ENCODE measurements at places on chromosomes 2 and 18.

DNA sequence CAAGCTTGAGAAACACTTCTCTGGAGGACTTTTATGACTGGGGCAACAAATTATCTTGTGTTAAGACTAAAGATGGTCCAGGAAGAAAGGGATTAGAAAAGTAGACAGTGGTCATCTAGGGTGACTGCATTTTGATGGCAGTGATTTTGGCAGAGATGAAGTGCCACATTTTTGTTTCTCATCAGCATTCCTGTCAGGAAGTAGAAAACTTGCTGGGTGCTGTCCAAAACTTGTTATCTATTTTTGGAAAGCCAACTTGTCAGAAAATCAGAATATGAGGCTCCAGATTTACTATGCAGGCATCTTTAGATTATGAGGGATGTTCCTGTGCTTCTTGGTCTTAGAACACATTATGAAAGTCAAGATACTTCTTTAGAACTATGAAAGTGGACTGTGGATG, 29.0 kb upstream of the CALCRL start:
- no peak for DNase-seq

DNA sequence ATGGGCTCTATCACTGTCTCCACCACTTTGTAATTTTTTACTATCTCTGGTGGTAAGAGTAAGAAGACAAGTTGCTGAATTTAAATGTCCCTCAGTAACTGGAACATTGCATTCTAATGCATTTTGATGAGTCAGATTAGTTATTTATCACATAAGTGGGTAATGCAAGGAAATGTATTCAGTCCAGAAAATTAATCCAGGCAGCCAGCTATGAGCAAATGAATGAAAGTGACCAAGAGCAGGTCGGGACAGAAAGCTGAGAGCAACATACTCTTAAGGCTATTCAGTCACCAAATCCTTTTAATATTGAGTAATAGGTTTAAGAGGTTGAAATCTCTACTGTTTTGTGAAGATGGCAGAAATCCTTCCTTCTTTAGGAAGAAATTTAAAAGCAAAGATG, 265.5 kb upstream of the PARD3B start:
- no peak for DNase-seq

DNA sequence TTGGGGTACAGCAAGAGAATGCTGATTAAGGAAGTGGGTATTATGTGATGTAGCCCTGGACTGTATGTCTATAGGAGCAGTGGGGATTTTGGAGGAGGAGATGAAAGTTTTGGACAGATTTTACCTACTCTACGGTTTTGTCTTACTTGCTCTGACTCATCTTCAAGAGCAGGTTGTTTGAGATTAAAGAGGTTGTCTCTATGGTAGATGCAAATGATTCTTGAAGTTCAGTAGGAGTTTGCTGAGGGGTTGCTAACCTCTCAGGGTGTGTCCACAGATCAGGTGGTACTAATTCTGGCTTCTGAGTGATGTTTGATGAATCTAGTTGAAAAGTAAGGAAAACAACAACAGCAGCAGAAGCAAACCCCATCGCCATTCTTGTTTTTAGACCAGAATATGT, 9.7 kb upstream of the SERPINB12 start:
- DNase-seq: no peak

DNA sequence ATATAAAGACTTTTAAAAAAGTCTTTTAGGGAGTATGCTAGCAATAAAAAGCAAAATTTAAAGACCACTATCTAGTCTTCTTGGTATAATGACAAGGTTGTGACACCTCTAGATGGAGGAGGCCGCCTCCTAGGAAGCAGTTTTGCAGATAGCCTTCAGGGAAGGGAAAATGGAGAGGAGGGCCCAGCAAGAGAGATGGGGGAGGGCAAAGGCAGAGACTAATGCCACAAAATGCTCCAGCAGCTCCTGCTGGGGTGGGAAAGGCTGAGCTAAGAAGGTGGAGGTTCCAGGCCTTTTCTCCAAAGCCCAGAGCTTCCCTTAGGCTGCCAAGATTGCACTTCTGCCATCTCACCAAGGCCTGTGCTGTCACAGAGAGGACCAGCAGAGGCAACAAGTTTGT, 153.9 kb upstream of the THSD7B start:
- no peak for DNase-seq

- DNase-seq: no peak
These were observed 77.5 kb downstream of the POLR1A start for GRCh38 chr2:86027922-86028765.

GRCh38 chr2:239307221-239307569, 93.6 kb downstream of the HDAC4 start:
- no peak for DNase-seq

DNA sequence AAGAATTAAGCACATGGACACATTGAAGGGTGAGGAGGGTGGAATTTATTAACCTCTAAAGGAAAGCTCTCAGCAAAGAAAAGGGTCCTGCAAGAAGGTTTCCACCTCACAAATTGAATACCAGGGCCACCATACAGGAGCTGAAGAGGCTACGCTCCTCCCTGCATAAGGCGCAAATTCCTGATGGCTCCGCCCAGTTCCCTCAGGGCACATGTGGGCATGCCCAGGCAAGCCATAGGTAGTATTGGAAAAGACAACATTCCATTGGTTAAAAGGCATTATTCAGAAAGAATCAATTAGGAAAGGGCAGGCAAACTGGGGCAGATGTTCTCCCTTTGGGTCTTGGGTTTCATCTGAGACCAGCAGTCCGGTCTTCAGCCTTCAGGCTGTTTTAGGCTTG, 161.2 kb downstream of the PTPRM start:
- no peak for DNase-seq

GRCh38 chr2:162073888-162074631, at the start of gene DPP4:
DPP4 (minus strand) TSS chr2:162074215; CDS start chr2:162073981, 234 bp downstream.
- DNase-seq: peak; percentile 75

DNA sequence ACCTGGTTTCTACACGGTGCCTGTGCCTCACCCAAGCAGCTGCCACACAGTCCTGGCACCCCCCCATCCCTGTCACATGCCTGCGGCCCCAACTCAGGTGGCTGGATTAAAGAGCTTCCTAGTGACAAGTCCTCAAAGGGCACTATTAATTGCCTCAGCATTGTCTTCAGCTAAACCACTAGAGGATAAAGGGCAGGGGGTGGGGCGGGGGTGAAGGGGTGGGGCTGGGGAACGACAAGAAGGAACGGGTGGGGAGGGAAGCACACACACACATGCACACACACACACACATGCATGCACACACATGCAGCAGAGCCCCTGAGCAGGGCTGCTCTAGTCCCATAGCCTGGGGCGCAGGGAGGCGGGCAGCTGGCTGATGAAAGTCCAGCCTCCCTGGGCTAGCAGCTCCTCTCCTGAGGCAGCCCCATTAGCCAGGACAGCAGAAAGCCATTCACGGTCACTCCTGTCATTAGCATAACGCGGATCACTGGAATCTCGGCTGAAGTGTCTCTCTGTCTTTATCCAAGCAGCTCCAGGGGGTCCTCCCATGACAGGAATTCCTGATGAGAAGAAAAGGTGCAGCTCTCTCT, 7.4 kb upstream of the TEX261 start:
- DNase-seq: no peak

- no peak for DNase-seq
These were observed 1.9 kb downstream of the DUSP2 start for GRCh38 chr2:96143231-96143847.

DNA sequence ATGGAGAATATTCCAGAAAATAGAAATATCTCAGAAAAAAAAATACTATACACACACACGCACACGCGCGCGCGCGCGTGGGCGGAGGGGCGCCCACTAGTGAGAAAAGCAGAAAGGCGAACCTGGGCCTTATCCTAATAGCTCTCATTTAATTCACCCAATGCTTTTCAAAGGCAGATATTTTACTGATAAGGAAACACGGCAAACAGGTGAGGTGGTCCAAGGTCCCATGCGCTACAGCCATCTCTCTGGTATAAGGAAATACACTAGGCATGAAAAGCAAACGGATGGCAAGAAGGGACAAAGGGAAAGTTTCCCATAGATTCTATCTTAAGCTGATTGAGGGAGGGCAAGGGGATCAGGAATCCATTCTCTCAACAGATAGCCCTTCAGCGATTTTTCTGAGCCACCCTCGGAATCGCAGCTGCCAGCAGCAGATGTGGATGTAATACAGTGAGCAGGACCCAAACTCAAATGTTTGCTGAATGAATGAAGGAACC, 136.7 kb downstream of the TMEM247 start:
- DNase-seq: peak; percentile 10

GRCh38 chr2:27903018-27903417, 12.5 kb downstream of the BABAM2 start:
- no peak for DNase-seq

GRCh38 chr18:46332921-46333341, 228.7 kb downstream of the HAUS1 start:
- no peak for DNase-seq

DNA sequence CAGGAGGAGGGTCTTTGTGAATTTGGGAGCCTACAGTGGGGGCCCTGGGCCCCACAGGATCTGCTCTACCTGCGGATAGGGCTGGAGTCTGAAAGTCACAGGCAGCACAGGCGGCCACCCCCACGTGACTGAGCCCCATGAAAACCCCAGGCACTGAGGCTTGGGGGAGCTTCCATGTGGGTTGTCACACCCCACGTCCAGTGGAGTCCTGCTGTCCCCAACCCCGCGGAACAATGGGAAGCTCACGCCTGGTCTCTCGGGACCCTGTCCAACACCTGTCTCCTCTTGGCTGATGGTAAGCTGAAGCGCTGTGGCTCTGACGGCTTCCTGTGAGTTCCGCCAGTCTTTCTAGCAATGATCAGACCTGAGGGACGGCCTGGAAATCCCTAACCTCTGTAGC, 85.8 kb downstream of the PTGR3 start:
- DNase-seq: no peak

GRCh38 chr2:44116319-44116718, 52.4 kb upstream of the PPM1B start:
- no peak for DNase-seq

DNA sequence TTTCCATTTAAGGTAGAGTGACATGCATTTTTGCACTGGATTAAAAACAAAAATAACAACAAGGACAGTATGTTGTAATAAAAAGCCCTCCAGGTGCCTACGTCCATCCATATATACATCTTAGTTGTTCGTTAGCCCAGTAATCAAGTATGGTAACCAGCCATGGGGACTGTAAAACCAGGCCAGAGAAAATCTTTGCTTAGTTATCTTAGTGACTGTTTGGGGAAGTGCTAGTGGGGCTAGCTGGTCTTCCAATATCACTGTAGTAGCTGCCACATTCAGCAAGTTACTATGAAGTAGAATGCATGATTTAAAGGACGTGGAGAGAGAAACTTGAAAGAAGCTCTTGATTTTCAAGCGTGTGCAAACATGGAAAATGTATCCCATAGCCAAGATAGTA, 95.9 kb upstream of the STON1 start:
- DNase-seq: no peak

DNA sequence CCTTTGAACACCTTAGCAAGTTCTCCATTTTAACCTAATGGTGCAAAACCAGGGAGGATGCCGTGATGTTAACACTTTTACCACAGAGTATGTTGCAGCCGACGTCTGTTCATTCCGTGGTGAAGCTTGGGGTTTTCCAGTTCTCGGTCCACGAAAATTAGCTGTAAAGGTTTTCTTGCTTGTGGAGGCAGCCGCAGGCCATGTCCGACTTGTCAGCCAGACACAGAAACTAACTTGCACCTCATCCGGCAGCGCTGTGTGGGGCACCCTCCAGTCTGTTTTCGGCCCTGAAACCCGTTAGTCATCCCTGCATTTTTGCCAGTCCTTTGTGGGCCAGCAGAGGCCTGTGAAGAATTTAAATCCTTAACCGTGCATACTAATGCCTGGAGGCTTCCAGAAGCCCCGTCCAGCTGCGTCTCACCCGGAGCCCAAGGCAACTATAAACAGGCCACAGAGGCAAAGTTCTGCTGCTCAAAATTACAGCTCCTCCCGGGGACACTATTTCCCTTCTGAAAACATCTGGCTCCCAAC, 70.6 kb downstream of the SH3YL1 start:
- DNase-seq: no peak

DNA sequence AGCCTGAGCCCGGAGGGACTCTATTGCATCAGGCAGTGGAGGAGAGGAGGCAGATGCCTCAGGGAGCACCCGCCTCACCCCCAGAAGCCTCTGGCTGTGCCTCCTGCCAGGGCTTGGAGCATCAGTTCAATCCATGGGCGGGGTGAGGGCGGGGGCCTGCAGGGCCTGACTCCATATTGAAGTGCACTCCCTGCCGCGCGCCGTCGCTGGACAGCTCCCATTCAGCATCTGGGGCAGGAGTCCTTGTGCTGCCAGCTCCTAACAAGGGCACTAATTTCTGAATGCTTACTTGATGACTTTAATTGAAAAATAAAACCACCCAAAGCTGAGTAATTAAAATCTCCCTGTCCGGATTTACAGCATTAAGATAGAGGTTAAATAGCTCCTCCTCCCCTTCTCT, 23.8 kb downstream of the C1QL2 start:
- DNase-seq: no peak

DNA sequence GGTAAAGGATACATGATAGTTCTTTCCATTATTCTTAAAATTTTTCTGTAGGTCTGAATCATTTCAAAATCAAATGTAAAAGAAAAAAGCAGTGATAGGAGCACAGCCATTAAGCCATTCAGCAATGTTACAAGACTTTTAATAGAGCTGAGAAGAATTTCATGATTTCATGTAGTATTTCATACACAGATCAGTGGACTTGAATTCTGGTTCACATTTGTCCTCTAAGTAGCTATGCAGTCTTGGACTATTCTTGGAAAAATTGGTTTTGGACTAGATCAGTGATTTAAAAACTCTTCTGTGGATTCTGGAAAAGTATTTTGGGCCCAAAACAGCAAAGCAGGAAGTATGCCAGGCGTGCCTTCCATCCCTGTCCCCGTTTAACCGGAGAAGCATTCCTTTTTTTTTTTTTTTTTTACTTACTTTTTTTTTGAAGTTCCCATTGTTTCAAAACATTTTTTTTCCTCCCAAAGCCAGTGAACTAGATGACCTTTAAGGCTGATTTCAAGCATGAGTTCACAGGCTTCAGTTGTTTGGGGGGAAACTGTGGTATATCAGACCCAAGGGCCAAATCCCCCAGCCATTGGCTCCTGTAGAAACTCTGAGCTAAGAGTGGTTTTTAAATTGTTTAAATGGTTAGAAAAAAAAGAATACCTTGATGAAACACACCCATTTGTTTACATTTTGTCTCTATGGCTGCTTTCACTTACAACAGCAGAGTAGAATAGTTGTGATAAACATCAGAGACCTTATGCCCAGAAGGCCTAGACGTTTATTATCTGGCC, 17.5 kb upstream of the POLI start:
- DNase-seq: no peak

- no peak for DNase-seq
These were observed 117.8 kb upstream of the NRP2 start for GRCh38 chr2:205564346-205565141.

DNA sequence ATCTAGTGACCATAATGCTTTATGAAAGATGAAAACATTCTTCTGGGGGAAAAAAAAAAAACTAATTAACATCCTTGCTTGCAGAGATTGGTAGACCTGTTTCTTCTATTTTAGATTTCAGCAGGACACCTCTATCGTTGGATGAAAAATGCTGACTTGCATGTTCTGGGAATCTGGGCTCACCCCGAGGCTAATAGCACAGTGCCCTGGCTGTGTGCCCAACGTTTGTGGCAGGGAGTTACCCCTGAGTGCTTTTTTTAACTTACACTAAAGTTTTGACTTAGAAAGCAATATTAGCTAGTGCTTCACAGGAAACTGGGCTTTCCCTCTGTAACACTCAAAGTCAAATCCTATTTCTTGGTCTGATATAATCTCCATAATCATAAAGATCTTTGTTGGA, 233.2 kb downstream of the SLC8A1 start:
- no peak for DNase-seq
